ENCODE measurements at places on chromosomes 5 and 9. TPM values are rescaled to one million over a fixed set of nuclear protein-coding genes. Genes with fewer than 3 reads are reported as not detected.

- DNase-seq: no peak
These were observed 50.4 kb upstream of the PRR16 start for GRCh38 chr5:120413686-120414085.

DNA sequence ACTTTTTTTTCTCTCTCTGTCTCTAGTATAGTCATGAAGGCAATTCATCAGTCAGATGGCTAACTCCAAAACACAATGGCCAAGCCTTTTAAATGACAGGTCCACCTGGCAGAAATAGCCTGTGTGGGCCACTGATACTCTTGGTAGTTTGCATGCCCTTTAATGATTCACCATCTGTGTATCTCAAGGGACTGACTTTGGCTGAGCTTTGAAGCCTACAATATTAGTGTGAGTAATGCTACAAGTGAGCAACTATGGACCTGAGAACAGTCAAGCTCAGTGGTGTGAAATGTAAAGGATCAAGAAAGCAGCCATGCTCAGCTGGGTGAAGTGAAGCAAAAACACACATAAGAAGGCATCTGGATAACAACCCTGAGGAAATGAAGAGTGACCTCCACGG lies 506.9 kb downstream of the TLE1 start:
- no peak for DNase-seq

DNA sequence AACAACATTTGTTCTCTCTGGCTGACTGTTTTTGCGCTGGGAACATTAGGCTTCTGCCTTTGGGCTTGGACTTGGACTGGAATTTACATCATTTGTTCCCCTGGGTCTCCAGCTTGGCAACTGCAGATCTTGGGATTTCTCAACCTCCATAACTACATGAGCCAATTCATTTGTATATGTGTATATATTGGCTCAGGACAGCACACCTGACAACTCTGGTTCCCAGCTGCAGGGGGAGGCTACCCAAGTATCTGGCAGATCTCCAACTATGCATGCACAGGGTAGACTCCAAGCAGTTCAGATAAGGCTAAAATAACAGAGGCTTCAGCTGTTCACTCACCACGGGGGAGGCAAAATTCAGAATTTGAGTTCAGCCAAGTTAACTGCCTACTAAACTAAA lies 31.6 kb upstream of the F2RL1 start:
- no peak for DNase-seq

DNA sequence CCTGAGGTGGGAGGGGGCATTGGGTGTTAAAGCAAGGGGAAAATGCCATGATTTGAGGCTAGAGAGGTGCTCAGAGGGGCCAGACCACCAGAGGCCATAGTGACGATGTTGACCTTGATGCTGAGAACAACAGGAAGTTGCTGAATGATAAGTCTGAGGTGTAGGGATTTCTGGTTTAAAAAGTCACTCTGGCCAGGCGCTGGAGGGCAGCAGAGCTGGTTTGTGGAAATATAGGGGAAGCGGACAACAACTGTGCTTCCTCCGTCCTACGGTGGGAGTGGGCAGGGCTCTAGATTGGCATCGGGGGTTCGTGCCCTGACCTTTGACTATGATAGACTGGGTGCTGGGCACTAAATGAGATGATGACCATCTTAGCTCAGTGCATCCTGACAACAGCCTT lies 44.7 kb downstream of the STOM start:
- DNase-seq: no peak

DNA sequence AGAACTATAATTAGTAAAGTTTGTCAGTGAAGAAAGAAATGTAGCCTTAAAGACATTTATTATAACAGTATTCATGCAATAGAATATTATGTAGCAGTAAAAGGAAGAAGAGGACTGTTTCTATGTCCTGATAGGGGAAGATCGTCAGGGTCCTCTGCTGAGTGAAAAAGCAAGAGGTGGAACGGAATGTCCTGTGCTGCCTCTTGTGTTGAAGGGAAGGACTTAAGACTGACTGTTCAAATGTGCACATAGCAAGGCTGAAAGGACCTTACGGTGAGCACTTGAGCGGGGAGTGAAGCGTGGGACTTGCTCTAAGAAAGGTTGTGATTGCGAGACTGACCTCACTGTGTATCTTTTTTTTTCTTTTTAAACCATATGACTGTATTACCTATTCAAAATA lies 63.2 kb downstream of the SNX24 start:
- DNase-seq: no peak

GRCh38 chr9:17832812-17833211 lies 253.9 kb downstream of the SH3GL2 start:
- no peak for DNase-seq

OTP gene
- not detected for total RNA-seq

Data from progenitor cell of endocrine pancreas (in vitro differentiated cells).